ENCODE measurements at places on chromosomes 5 and 9. TPM values are rescaled to one million over a fixed set of nuclear protein-coding genes. Genes with fewer than 3 reads are reported as not detected.

DNA sequence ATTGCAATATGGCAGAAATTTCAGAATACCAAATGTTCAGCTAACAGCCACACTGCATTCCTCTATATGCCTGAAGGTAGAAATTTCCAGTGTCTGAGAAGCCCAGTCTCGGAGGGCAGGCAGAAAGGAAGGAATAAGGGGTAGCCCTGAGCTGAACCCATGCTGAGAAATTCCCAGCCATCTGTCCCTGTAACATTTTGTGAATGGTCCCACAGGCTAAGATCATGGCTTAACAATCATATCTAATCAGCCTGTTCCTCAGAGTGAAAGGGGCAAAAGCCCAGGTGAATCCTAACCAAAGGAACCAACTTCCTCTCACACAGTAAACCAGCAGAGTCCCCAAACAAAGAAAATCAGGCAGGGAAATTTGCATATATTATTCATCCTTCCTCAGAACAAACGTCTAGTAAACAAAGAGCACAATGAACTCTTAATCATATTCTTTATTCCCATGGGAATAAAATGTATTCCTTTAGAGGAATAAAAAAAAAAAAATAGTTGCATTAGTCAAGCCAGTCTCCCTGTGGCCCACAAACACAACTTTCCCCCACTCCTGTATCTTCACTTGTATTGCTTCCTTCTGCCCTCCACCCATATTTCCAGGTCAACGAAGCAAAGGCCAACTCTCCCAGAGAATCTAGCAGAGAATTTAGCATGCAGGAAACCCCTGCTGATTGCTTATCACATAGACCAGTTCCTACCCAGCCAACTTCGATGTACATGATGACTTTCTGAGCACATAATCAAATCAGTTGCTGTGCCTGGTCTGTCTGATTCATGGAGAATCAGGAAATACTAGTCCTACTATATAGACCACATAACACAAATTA, 257.6 kb downstream of the FAM114A2 start:
- DNase-seq = no peak

- DNase-seq = no peak
Measured at GRCh38 chr5:39024884-39025283, 49.3 kb downstream of the RICTOR start.

Gene PKD2L2
- total RNA-seq = not detected

Gene TMEM252
- total RNA-seq = not detected

DNA sequence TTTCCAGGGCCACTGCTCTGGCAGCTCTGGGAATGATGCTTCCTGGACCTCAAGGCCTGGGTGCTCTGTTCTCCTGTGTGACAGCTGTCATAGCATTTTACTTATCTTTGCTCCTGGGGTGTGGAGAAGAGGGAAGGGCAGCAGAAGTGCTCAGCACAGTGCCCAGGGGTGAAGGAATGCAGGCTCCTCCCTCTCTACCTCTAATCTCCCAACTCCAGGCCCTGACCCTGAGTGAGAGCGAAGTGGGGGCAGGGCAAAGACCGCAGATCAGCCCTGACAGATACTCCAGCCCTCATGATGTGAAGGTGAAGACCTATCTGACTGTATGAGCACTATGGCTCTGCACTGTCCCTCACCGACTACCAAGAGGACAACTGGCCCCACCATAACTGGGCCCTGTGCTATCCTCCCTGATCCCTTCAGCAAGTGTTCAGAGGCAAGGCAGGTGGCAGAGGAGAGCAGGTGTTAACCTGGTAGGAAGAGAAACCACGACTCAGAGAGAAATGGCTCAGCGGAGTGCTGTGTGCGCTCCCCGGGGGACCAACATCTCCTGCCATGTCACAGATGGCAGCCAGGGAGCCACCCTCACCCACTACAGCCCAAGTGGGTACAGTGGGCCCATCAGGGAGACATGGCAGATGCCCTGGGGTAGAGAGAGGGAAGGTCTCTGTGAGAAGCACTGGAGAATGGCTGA, 16.8 kb downstream of the ACSL6 start:
- no peak for DNase-seq

Gene OR1J2
- total RNA-seq = not detected

DNA sequence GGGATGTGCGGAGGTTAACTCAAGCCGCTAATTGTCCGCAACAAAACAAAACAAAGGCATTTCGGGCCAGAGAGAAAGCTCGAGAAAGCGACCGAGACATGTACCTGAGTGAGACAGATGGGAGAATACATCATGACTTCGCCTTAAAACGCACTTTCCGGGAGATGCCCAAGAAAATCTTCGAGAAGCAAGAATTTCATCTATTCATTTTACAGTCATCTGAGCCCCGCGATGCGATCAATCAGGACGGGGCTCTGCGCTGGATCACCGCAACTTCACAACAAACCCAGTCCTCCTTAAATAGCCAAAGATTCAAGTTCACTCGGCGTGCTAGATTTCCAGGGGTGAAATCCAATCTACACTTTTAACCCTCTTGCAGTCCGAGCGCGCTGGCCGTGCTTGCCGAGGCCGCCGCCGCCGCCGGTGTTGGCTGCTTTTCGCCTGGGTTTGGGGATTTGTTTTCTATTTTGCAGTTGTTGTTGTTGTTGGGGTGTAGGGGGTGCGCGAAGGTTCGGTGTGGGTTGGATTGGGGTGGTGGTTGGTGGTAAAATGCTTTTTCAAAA, 482 bp downstream of the NFIB start:
- no peak for DNase-seq

DNA sequence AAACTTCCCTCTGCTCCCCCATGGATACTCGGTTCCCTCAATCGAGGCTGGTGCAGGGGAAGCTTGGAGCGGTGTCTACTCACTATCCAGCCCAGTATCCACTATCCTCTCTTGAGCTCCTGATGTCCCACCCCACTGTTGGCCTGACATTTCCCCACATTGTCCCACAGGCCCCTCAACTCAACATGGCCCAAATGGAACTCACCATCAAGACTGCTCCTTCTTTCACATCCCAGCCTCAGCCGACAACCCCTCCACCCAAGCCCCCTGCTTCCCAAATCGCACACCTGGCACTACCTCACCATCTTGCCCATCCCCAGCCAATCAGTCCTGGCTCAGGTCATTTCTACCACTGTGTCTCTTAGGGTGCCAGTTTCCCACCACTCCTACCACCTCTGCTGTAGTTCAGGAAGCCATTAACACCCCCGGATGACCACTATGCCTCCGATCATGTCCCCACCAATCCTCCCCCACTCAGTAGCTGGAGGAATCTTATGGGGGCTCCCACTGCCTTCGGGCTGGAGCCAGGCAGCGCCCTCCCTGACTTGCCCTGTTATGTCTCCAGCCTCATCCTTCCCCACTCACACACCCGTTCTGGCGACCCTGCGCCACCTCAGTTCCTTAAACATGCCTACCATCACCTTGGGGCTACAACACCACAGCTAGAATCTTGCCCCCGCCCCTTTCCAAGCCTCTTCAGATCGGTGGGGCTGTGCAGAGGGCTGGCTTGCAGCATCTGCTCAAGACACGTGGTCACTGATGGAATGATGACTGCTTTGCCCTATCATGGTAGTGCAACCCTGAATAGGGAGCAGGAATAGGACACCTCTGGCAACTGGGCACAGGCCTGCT, 273.6 kb downstream of the FSTL4 start:
- no peak for DNase-seq

DNA sequence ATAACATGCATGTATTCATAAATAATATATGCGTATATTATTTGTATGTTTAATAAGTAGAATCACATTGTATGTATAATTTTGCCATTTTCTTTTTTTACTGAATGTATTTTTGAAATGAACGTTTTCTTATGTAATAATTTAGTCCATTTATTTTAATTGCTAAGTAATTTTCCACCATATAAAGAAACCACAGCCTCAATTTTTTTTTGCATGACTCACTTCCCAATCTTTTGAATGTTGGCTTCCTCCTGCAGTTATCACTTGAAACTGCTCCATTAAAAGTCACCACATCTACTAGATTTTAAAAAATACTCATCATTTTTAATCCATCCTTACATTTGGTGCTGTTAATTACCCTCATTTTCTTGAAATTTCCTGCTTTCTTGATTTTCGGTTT, 363.3 kb upstream of the MEF2C start:
- DNase-seq = no peak

- no peak for DNase-seq
Measured at GRCh38 chr5:76620166-76620565, 3.0 kb downstream of the F2RL2 start.

DNA sequence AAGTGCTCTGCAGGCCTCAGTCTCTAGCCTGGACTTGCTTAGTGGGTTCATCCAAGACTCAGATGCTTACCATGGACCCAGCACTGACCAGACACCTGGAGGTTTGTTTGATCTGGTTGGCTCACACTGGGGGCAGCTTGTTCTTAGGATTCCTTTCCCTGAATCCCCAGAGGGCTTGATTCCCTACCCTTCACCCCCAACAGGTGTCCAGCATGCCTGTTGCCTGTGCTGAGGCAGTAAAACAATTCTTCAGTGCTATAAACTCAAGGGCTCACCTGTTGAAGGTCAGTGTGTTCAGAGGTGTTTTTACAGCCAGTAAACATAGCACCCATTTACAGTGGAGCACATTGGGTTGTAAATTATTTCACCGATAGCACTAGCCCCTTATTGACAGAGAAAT, 123.8 kb upstream of the KLF4 start:
- DNase-seq = no peak
